ENCODE measurements at places on chromosomes 4 and X.

DNA sequence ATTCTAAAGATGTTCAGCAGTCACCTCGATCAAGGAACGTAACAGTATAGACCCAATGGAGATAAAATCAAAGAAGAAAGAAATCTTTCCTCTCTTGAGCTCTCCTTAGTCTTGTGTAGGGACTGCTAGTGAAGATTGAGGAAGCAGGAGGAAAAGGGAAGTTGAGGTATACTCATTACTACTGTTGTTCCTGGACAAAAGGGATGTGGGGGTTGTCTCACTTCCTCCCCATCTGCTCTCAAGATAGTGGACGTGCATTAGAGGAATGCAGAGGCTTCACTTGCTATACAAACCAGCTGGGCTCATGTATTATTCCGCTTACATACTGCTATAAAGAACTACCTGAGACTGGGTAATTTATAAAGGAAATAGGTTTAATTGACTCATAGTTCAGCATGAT, 208.9 kb upstream of the ARHGEF9 start:
- no peak for DNase-seq

GRCh38 chr4:62288808-62289541, 1088.8 kb downstream of the ADGRL3 start:
- no peak for DNase-seq

DNA sequence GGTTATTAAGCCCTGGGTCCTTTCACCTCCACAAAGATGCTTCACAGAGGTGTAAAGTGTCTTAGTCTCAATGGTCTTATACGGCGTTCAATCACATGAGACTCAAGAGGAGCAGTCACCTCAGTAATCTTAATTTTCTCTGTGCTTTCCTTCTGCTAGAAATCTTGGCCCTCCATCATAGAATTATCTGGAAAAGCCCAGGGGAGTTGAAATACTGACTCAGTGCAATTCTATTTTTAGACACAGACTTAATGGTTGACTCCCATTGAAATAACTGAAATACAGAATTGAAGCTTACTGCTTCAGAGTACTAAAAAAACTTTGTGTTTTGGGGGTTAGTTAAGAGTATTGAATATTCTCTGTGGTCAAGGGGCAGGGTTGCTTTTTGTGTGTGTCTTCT, 94.5 kb upstream of the IL15 start:
- DNase-seq: no peak

- no peak for DNase-seq
These were observed 8.5 kb downstream of the SRP72 start for GRCh38 chr4:56475917-56476316.

DNA sequence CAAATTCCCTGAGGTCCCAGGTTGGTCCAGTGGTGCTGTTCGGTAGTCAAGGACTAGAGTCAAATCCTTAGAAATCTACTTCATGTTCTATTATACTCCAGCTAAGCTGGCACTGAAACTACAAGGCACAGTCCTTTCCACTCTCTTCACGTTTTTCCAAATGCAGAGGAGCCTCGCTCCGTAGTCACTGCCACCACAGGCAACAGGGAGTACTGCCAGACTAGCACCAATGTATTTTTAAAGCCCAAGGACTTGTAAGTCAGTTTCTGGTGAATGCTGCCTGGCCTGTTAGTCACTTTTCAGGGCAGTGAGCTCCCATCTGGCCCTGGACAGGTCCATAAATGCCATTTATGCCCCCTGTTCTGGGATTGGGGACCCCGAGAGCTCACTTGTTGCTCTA, 323.5 kb downstream of the FAM47A start:
- no peak for DNase-seq

GRCh38 chrX:107626481-107626880, 1.8 kb upstream of the PRPS1 start:
- no peak for DNase-seq

- DNase-seq: no peak
These were observed 58.1 kb downstream of the RAB40A start for GRCh38 chrX:103461156-103461555.

DNA sequence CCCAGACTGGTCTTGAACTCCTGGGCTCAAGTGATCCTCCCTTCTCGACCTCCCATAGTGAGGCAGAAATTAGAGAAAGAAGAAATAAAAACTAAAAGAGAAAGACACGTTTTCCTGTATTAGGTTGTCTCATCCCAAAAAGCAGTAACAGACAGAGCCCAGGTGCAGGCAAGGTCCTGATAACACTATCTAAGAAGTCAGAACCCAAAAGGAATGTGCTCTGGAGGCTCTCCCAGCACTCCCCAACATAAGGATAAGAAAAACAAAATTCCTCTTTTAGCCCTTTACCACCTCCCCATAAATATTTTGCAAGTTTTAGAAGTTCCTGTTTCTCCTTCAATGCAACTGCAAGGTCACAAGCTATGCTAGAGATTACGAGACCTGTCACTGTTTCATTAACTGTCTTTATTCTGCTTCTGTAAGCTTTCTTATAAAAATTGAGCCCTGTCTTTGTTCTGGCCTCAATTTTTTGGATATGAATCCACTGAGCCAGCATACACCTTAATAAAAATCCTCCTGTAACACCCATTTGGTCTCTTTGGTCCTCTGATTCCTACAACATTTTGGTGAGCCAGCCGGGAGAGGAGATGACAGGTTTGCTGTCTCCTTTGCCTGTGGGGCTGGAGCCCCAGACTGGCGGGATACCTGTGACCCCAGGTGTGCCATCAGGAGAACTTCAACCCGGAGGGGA, 25.9 kb downstream of the LIAS start:
- no peak for DNase-seq

GRCh38 chr4:153161226-153161963, 42.8 kb upstream of the TRIM2 start:
- DNase-seq: no peak

GRCh38 chr4:151743894-151744293, 16.9 kb downstream of the GATB start:
- DNase-seq: no peak

Measured in activated CD4-positive, alpha-beta T cell treated with anti-CD3 and anti-CD28 coated beads for 4 hours (primary cell).